ENCODE measurements at places on chromosomes 6 and 20.

DNA sequence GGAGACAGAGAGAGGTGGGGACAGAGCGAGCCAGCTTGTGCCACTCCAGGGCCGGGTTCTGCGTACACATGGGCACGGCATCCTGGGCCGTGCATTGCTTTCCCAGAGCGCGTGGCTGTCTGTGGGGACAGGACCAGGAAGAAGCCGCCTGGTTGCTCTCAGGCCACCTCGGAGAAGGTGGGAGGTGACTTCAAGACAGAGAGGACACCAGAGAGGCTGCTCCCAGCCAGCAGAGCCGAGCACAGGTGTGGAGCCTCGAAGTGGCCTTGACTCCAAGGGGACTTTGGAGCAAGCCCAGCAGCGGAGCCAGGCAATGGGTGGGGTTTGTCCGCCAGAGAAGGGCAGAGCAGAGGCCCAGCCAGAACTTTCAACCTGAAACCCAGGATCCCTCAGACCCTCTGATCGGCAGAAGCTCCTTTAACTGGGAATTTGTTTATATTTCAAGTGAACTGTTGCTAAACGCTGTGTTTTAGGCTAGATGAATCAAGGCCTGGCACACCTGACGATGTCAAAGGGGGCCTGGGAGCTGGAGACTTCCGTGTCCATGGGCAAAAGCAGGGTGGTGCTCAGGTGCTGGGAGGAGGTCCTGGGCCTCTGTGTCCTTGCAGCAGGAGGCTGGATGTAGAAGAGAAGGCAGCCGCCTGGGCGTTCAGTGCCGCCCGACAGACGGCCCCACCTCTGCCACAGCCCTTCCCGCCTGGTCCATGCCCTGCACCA, 262.1 kb downstream of the DLL1 start:
- no peak for DNase-seq

GRCh38 chr6:36627141-36627540, 33.0 kb downstream of the SRSF3 start:
- DNase-seq: no peak

DNA sequence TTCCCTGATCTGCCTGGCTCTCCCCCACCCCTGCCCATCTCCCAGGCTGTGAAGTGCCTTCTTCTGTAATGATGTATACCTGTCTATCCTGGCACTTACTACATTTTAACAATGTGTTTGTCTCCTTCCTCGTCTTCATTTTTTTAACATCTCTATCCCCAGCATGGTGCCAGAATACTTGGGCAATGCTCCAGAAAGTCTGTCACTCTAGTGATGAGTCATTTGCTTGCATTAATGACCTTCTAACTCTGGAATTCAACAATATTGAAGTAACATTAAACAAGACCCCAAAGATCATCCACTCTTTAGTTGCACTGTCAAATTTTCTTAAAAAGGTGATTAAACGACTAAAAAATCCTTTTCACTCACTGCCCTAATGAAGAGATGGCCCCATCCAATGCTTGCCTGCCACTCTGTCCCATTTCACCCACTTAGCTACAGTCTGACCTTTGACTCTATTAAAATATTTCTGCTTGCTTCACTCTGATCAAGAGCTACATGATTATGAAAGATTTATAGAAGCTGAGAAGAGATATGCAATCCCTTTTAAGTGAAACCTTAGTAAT, 7.7 kb upstream of the KLHL31 start:
- DNase-seq: peak; percentile 79

GRCh38 chr6:137353842-137354397, 134.7 kb upstream of the IFNGR1 start:
- DNase-seq: no peak

DNA sequence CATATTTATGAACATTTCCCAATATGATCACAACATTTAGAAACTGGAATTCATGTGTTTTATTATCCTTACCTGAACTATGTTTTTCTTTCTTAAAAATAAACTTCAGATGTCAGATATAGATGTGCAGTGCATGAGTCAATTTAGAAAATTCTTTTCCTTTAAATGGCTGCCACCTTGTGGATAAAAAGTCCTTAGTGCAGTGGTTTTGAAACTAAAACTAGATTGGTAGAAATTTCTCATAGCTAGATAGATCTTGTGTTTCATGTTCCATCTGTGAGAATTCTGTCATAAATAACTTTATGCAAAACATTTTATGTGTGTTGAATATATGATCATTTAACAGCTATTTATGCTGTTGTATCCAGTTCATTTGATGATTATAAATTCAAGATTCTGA, 134.9 kb downstream of the KLHL32 start:
- peak; percentile 8 for DNase-seq

- DNase-seq: no peak
Observed at GRCh38 chr6:113744861-113745260, 112.3 kb upstream of the MARCKS start.

Measured in RCC 7860 (cell line).